ENCODE measurements at places on chromosomes 12 and 14.

- DNase-seq, result no peak
These were observed 99.7 kb downstream of the FGD4 start for GRCh38 chr12:32499048-32499447.

- DNase-seq, result no peak
These were observed 934 bp upstream of the ZC2HC1C start for GRCh38 chr14:75068294-75069120.

DNA sequence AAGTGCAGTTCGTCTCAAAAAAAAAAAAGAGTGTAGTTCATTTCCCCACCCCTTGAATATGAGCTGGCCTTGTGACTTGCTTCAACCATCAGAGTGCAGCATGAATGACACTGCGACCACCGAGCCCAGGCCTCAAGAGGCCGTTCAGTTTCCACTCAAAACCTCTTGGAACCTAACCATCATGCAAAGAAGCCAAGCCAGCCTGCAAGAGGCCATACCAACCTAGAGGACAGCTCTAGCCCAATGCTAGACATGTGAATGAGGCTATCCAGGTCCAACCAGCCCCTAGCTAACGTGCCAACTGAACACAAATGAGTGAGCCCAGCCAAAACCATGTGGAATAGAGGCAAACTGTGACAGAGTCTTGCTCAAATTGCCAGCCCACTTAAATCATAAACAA, 29.7 kb downstream of the R3HDM2 start:
- DNase-seq, result no peak

DNA sequence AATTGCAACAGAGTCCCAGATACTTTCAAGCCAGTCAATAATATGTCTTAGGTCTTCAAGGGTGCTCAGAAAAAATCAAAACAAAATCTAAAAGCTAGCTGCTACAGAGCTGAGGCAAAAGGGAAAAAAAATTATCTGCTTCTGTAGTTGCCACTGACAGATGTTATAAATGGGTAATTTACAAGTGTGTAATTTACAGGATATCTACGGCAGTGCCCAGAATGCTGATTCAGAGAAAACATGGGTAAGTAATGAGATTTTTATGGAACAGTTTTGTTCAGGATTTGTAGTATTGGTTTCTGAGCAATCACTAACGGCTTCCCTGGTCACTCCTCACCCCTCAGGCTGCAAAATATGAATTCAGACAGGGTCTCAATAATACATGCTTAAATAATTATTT, 234.1 kb downstream of the GALC start:
- no peak for DNase-seq

DNA sequence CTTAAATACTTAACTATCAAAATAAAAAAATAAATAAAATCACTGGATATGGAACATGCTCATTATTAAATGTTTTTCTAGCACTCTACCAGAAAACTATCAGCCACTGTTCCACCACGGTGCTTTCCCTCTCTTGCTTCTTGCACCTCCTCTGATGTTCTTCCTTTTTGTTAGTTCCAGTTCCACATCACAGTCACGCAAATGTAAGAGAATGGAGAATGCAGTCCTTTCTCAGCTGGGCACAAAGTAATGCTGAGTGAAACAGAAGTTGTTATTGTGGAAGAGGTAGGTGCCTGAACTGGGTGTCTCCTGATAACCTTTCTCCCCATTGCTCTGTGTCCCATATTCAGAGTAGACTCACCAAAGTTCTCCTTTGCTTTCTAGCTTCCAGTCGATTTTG, 1116.9 kb upstream of the TMEM132C start:
- no peak for DNase-seq

Data from effector CD8-positive, alpha-beta T cell (primary cell).